ENCODE measurements at places on chromosomes 7 and 10.

DNA sequence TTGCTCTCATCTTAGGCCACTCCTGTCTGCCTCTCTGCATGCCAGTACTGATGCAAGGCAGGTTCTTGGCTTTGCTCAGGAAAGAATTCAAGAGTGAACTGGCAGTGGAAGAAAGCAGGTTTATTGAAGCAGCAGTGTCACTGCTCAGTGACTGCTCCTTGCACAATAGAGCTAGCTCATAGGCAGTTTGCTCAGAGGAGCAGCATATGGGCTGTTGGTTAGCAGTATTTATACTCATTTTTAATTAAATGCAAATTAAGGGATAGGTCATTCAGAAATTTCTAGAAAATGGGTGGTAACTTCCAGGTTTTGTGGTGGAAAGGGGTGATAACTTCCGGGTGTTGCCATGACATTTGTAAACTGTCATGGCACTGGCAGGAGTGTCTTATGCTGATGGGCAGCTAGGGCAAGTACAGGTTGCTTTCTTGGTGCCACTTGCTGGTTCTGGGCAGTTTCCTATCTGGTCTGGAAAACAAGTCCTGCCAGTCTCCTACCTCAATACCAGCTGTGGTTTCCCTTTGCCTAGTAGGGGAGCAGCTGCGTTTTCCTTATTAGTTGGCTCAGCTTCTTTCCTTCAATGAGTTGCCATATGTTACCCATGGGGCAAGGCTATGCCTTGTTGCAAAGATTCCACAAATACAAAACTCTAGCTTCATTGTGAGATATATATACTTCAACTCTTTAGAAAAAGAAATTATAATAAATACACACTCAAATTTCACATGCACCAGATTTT is 64.8 kb upstream of the CALD1 start:
- no peak for DNase-seq

GRCh38 chr7:50962281-50962883 is 179.7 kb upstream of the GRB10 start:
- no peak for DNase-seq

DNA sequence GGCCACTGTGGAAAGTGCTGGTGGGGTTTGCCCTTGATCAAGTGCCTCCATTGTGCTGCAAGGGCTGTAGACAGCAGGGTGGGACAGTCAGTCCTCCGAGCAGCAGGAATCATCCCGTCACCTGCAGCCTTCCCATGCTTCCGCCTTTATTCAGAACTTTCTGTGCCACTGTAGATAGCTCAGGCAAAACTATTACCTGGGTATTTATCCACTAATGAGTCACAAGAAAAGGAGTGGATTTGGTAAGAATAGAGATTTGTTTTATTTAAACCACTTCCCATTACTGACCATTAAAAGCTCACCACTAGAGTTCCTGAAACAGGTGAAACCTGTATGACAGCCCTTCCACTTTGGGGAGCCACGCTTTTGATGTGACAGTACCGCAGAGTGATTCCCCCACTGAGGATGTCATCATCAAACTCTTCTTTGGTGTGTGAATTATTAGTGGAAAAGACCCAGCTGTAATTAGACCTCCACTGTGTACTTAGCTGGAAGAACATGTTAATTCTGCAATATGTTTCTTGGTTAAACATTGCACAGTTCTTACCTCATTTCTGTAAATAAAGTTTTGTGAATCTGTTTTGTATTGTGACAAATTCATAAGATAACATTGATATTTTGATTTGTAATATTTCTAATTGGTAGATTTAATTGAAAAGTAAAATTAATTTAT is 208.8 kb downstream of the MLLT10 start:
- no peak for DNase-seq

DNA sequence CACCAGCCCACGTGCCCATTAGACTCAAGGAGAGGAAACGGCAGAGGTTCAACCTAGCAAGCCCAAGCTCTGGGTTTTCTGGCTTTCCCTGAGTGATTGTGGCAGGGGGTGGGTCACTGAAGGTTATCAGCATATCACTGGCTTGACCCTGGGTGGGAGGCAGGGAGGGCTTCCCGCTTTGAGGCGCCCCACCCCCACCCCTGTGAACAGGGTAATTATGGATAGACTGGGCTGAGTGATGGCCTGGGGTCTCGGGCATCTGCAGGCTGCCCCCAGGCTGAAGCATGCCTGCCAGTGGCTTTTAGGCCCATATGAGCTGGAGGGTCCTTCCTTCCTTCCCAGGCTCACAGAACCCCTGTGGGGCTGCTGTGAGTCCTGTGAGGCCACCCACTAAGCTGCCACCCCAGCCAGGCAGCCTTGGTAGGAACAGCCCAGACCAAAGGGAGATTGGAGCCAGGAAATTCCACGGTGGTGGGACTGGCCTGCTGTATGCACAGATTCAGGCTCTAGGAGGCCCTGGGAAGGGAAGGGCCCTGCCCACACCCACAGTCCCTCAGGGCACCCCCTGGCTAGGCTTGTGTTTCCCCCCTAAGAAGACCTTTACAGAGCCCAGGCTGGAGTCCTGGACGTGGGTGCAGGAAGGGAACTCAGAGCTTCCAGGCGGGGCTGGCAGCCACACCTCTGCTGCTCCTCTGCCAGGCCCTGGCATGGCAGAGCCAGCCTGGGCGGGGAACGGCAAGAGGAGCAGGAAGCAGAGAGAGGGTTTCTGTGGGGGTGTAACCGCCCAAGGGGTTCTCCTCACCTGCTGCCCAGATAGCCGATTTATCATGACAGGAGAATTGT is 33.1 kb downstream of the GPRIN2 start:
- DNase-seq = no peak

- no peak for DNase-seq
These were observed 104.0 kb downstream of the SRI start for GRCh38 chr7:88115816-88116215.

DNA sequence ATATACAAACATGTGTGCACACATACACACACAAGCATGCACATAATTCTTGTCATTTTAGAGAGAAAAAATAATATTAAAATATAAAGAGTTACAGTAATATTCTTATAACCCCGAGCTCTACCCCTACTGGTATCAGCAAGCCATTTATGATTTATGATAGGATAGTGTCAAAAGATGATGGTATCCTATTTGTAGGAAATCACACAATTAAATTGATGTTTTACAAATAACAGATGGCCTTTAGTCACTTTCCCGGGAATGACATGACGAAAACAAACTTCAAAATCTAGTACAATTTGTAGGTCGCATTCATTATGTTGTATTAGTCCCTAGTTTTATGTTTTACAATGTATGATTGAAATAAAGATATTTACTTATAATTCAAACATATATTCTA is 36.8 kb downstream of the THSD7A start:
- no peak for DNase-seq
